ENCODE measurements at places on chromosomes 13 and 19.

DNA sequence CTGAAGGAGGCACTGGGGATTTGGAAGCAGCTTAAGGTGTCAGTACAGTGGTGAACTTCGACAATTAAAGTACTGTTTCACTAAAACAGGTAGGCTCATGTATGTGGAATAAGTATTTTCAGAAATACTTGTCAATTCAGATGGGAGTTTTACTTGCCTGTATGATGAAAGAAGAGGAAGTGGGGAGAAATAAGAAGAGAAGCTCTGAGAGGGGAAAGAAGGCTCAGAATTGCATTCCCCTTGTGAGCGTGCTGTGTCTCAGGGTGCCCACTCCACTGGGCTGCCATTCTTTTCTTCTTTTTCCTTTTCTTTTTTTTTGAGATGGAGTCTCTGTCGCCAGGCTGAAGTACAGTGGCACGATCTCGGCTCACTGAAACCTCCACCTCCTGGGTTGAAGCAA lies 38.6 kb upstream of the RNF17 start:
- DNase-seq = no peak

- DNase-seq = no peak
Observed at GRCh38 chr13:37138169-37138568, 32.7 kb upstream of the CSNK1A1L start.

GRCh38 chr19:5623397-5624017 lies 624 bp downstream of the SAFB start:
- no peak for DNase-seq

DNA sequence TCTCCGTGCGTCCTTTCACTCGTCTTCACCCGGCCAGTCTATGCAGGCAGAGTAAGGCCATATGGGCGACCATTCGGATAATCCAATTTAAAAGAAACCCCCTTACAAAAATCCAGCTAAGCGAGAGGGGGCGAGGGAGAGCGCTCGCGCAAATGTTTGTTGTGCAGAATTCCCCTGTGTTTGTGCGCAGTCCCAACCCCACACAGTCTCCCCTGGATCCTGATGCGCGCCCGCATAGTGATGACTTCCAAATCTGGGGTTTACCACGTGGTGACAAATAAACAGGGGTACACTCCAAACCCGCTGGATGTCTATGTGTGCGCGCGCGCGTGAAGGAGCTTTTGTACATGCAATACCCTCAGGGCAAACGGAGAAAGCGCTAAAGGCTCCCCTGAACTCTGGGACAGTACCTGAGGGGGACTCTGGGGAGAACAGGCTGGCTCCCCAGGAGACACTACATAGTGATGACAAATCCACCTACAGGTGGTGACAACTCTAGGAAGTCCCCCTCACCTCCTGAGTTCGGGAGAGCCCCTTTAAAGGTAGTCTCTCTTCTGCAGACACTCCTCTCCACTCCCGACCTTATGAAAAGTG lies 8.5 kb downstream of the SOX21 start:
- no peak for DNase-seq

GRCh38 chr13:65677906-65678305 lies 1552.2 kb downstream of the PCDH9 start:
- no peak for DNase-seq

GRCh38 chr13:21825186-21825585 lies 154.3 kb downstream of the FGF9 start:
- DNase-seq = no peak

DNA sequence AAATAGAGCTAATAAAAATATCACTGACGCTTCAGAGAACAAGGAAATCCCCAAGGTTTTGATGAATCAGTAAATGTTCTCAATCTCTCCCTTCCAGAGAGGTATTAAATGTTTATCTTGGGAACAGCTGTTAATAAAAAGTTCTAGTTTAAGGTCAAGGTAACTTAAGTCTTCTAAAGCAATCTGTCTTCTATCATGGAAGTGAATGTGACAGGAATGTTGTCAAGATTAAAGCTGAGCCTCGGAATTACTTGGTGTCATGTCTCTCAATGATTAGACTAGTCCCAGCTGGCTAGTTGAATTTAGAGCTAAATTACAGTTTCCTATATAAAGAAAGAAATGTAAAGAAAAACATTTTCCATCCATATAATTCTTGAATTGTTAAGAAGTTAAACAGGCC lies 23.4 kb downstream of the ESD start:
- no peak for DNase-seq

DNA sequence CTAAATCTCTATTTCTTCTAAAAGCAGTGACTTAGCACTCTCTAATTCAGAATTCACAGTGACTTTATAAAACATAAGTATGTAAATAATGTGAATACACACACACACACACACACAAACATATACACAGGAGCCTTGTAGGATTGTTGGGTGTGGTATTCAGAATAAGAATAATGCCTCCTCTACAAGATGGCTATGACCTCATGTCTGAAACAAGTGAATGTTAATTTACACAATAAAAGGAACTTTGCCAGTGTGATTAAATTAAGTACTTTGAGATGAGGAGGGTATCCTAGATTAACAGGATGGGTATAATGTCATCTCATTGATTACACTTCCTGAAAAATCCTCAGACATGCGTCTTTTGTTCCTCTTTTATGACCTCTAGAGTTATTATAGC lies 234.6 kb downstream of the SLITRK6 start:
- no peak for DNase-seq

GRCh38 chr13:36788276-36788675 lies 30.7 kb upstream of the RFXAP start:
- DNase-seq = no peak

- no peak for DNase-seq
Observed at GRCh38 chr19:35307931-35308330, 16.0 kb downstream of the MAG start.

- DNase-seq = peak; percentile 44
Observed at GRCh38 chr19:15330801-15331418, 1.4 kb downstream of the BRD4 start.

DNA sequence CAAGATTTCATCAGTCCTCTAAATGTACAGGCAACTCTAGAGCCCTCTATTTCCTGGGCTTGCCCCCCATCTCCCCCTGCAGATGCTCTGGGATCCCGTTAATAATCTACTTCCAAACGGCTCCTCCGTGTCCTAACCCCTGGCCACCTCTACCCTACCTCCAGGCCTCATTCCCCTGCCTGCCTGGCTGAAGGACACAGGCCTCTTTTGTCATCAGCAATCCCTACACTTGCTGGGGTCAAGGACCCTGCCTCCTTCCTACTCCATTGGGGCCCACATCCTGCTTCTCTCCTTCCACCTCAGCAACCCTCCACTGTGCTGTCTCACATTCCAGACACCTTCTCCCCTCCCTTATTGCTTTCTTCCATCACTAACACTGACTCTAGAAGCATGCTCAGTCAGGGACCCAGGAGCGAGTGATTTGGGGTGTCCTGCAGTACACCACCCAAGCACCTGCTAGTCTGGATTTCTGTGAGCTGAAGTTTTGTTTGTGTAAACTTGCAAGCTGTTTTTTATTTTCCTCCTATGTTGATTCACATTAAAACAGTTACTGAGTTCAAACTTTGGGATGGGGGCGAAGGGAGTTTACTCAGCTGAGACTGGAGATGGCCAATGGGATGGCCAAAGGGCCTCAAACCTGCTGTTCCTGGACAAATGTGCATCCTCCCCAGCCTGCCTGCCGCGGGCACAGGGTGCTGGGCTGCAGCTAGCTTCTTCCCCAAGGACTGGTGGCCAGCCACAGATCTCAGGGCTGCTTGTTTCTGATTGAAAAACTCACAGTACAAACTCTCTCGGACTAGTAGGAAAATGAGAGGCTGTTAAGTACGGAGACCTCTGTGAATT lies 314.7 kb downstream of the FOXO1 start:
- no peak for DNase-seq

DNA sequence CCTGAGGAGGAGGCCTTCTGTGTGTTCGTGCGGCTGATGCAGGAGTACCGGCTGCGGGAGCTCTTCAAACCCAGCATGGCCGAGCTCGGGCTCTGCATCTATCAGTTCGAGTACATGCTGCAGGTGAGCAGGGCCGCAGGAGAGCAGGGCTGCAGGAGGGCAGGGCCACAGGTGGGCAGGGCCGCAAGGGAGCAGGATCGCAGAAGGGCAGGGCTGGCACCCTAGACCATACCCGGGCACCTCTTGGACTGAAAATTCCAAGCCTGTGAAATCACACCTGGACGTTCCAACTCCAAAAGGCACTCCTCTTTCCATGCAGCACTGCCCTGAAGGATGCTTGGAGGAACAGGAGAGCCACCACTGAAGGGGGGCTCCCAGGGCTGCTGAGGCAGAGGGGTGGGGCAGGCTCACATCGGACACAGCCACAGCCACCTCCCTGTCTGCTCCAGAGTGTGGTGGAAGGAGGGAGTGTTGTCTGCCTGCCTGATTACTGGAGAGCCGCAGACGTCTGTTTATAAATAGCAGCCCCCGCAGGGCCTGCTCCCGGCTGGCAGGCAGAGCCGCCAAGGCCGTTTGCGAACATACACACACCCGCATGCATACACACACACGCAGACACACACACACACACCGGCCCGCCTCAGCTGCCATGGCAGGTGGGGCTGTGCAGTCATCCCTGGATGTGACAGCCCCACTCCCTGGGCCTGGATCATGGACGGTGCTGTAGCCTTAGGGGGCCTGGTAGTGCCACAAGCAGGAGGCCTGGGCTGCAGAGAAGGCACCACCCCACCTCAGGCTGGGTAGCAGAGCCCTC lies 20.2 kb downstream of the EVI5L start:
- no peak for DNase-seq

GRCh38 chr19:8580710-8581281 lies 3.6 kb upstream of the MYO1F start:
- DNase-seq = peak; percentile 85

GRCh38 chr13:20160306-20161274 lies at the start of gene GJA3:
Gene GJA3 (minus strand): TSS chr13:20161052. CDS start chr13:20143288, 17,764 bp downstream.
- DNase-seq = peak; percentile 20

DNA sequence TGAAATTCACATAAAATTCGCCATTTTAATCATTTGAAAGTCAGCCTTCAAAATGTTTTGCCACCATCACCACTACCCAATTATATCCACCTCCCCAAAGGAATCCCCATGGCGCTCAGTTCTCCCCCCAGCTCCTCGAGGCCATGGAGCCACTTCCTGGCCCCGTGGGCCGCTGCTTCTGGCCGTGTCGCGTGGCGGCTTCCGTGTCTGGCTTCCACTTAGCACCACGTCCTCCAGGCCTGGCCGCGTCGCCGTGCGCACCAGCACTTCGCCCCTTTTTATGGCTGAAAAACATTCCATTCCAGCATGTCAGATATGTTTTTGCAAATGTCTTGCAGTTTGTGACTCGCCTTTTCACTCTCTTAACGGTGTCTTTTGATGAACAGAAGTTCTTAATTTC lies 46.7 kb upstream of the DCUN1D2 start:
- DNase-seq = no peak

DNA sequence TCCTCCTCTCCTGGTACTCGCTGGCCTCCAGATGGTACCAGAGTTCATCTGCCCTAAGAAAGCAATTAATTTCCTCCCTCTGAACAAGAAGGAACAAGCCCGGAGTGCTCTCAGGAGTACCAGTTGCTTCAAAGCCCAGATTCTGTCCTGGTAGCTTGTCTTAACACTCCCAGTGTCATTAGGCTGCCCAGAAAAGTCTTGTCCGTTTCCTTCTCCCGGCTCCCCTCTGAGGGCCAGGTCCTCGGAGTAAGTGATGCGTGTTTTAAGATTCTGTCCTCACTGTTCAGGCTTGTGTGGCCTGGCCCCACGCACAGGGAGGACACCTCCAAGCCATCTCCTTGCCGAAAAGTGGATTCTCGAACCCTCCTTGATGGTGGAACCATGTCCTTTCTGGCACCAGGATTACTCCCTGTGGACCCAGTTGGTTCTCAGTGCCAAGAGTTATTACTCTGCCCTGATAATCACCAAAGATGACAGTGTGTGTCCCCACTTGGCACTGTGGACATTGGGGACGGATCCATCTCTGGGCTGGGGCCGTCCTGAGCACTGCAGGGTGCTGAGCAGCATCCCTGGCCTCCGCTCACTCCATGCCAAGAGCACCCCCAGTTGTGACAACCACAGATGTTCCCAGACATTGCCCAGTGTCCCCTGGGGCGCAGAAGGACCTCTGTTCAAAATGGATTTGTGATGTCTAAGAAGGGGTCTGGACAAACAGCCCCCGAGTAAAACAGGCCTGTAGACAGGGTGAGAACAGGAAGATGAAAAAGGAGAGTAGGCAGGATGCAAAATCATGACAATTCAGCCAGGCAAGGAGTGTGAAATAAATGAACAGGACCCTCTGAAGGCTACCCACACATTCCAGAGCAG lies 52.4 kb downstream of the RFX2 start:
- DNase-seq = no peak

DNA sequence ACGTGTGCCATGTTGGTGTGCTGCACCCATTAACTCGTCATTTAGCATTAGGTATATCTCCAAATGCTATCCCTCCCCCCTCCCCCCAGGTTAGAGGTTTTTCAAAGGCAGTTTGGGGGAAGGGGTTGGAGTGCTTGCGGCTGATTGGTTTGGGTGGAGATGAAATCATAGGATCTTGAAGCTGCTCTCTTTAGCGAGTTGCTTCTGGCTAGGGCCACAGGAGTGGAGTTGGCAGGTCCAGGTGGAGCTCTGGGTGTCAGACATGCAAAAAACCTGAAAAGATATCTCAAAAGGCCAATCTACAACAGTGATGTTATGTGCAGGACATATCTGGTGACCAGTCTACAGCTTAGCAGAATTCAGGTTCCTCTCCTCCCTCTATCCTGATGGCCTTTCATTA lies 32.6 kb upstream of the CXCL17 start:
- DNase-seq = no peak

DNA sequence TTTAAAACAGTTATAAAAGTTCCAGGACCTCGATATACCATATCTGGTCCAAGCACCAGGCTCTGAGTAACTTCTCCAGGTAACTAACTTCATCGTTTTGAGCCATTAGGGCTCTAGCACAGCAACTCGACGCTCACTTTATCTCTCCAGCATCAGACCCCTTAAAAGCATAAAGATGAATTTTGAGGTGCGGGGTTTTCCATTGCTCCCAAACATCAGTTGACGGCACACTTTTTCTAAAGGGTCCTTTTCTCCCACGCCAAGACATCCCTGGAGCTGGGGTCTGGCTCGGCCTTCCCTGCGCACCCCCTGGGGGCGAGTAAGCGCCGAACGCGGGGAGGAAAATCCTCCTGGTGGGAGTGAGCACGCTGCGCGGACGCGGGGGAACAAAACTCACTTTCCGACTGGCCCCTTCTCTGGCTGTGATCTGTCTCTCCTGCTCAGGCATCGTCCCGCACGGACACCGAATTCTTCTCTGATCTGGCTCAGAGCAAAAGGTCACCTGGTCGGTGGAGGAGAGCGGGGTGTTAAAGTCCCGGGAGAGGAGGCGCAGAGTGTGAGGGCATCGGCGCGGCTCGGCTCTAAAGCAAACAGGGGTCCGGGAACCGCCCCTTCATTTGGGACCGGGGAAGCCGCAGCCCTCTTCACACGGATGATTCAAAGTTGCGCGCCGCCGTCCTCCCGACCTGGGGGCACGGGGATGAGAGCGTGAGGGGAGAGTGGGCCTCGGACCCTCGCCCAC lies at the start of gene ATP7B:
Gene ATP7B (minus strand): TSS at position 561 of the 742 bp plus-strand sequence. CDS start 113 bp downstream, at position 448.
- peak; percentile 9 for DNase-seq

- DNase-seq = no peak
Observed at GRCh38 chr13:22173610-22174009, 502.7 kb downstream of the FGF9 start.

Data from suppressor macrophage treated with lipopolysaccharide for 4 hours (primary cell).